ENCODE measurements at places on chromosomes 5 and 9.

DNA sequence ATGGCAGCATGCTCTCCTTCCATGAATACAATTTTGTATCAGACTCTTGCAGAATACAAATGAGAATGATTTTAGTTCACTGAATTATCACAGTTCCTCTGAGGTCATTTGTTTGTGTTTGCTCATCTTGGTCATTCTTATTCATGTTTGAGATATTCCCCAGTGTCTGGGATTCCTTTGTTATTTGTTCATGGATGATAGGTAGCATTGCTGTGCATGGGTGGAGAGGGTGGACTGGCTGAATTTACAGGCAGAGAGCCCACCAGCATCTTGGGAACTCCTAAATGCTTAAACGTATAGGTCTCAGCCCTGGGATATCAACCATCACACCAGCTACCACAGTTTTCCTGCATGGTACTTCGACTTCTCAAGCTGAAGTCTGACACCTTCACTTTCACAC, 459.8 kb downstream of the CCDC171 start:
- DNase-seq: no peak

DNA sequence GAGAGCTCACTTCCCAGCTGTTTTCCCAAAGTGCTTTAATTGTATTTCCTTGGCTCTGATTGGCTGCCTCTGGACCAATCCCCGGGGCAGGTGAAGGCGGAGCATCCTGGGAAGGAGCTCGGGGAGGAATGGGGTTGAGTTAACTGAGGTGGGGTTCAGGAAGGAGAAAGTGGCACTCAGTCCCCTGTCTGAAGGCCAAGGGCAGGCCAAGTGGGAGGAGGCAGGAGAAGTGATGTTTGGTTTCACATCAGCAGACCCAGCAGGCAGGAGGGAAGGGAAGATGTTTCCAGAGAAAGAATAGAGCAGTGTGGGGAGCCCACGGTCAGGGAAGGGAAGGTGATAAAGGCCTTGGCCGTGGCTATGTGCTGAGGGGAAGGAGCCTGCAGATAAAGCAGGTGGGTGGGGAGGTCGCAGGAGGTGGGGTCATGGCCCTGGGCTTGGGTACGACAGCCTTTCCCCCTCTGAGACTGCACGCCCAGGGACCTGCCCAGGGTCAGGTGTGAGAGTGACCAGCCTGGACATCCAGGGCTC, 3.1 kb downstream of the TSPAN17 start:
- DNase-seq: no peak

- no peak for DNase-seq
Measured at GRCh38 chr9:86279839-86280238, 2.5 kb downstream of the ISCA1 start.

- no peak for DNase-seq
Measured at GRCh38 chr9:135478829-135479468, 633 bp upstream of the PPP1R26 start.

GRCh38 chr5:140267559-140268018, 35.3 kb downstream of the PFDN1 start:
- no peak for DNase-seq
